ENCODE measurements at places on chromosomes 7 and 10. TPM values are rescaled to one million over a fixed set of nuclear protein-coding genes. Genes with fewer than 3 reads are reported as not detected.

Gene STN1
- total RNA-seq: 17.1 TPM

Gene SFTPA1
- not detected for total RNA-seq

GRCh38 chr7:5634107-5634950, 147.1 kb downstream of the RNF216 start:
- ATAC-seq: peak; percentile 62

Gene TSPAN12
- total RNA-seq: 4.4 TPM
